Ureter (tissue), 1 donor: ENCODE measurements at places on chromosomes 16 and 17. TPM values are rescaled to one million over a fixed set of nuclear protein-coding genes. Genes with fewer than 3 reads are reported as not detected.

Gene ABCC11
- 1.7 TPM for total RNA-seq

- DNase-seq = no peak
Observed at GRCh38 chr16:78094166-78094565, 5.3 kb upstream of the WWOX start.

- no peak for DNase-seq
Observed at GRCh38 chr16:50584033-50584722, 36.0 kb downstream of the NKD1 start.

Gene ZNF785
- 25.2 TPM for total RNA-seq
